ENCODE measurements at places on chromosomes 1 and 21.

- no peak for DNase-seq
Measured at GRCh38 chr1:59520827-59521418, 224.0 kb downstream of the FGGY start.

DNA sequence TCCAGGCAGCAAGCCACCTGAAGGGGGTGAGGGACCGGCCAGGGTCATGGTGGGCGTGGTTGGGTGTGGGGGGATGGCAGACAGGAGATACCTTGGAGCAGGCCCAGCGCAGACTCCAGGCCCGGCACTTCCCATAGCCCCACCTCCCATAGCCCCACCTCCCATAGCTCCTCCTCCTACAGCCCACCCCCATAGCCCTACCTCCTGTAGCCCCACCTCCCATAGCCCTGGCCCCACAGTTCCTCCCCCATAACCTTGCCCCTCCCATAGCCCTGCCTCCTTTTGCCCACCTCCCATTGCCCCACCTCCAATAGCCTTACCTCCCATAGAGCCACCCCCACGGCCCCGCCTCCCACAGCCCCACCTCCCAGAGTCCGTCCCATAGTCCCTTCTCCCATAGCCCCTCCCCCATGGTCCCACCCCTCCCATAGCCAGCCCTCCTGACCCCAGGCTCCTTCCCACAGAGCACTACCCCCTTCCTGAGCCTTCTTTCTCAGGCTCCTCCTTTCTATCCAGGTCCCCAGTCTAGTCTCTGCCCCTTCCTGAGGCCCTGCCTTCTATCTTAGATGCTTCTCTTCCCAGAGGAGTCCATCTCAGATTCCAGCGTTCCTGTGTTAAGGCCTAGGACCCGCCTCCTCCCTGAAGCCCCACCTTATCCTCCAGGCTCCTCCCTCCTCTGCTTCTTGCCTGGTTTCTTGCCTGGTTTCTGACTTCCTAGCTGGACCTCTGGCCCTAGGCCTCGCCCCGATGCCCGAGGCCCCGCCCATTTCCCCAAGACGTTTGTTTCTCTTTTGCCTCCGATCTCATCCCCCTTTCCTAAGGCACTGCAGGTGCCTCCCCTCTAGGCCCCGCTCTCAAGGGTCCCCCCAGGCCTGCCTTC, 46.8 kb downstream of the PTPRU start:
- DNase-seq: no peak

GRCh38 chr1:86567878-86568277, 21.0 kb downstream of the CLCA4 start:
- DNase-seq: no peak

- DNase-seq: no peak
Measured at GRCh38 chr21:26887251-26887650, 42.0 kb upstream of the ADAMTS1 start.

- no peak for DNase-seq
Measured at GRCh38 chr1:117665556-117666270, 59.9 kb downstream of the TENT5C start.

DNA sequence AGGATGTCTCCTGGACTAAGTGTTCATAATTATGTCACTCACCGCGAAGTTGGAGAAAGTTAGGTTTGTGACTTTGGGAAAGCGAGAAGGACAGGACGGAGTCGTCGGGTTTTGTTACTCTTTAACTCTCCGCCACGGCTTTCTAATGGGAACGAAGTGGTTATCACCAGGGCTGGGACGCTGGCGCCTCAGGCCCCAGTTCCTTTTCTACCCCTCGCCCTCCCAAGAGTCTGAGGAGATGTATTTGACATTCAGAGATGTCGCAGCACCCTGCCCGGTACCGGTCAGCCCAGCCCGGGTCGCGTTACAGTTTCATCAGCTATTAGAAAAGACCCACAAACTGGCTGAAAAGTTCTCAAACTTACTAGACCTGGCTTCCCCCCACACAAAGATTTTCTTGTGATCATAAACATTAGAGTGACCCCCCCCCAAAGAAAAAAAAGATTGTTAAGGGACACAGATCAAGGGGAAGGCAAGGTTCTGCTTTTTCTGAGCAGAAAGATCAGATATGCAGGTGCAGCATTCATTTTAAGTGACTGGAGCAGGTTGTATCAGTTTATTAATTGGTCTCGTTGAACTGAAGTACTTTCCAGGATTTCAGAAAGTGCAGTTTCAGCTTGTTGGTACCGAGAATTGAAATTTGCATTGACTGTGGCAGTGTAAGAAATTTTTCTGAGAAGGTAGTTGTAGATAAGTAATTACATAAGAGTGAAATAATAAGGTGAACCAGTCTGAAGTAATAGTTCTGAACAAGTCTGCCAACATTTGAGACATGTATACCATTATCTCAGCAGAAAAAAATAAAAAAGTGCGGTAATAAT, 859 bp upstream of the ZBTB18 start:
- no peak for DNase-seq

- DNase-seq: no peak
Measured at GRCh38 chr1:80250573-80251168, 1244.1 kb upstream of the ADGRL4 start.

DNA sequence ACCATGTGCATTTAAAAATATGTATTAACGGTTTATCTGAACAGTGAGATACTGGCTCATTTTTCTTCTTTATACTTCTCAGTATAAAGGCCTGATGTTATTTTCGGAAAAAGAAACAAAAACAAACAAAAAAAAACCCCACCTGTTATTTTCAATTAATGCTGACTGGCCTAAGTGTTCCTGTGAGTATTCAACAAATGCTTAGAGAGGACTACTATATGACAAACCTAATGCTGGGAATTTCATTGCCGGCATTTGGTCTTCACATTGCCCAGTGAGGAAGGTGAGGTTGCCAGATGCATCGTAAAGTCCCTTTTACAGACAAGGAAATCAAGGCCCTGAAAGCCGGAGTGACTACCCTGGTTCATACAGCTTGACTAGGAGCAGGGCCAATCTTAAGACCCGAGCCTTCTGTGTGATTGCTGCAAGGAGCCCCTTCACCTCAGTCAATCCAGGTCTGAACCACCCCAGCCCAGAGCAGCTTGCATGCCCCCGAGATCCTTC, 599 bp downstream of the MRPL24 start:
- DNase-seq: no peak

DNA sequence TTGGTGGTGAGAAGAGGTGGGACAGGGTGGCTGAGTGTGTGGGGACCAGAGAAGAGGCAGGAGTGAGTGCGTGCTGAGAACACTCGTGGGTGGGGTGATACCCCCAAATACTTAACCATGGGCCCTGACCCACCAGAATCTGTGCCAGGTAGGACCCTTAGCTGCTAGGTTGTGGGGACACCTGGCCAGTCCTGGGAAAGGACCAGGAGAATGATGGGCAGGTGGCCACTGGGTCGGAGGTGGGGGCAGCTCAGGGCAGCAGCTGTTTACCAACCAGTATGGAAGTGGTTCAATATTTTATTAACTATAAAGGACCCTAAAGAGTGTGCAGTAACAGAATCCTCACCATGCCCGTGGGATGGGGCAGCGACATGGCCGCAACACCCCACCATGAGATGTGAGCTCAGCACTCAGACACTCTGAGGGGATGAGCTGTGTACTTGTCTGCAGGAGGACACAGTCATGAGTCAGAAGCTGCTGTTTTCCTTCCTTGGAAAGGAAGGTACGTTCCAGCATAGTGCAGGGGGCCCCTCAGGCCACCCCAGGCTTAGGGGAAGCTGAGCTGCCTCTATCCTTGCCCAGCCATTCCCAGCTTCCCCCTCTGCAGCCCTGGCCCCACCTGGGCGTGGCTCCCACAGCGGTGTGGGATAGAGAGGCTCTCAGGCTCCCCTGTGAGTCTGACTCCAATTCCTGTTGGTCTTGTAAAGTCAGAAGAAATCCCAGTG, 25.4 kb downstream of the TEX35 start:
- no peak for DNase-seq

DNA sequence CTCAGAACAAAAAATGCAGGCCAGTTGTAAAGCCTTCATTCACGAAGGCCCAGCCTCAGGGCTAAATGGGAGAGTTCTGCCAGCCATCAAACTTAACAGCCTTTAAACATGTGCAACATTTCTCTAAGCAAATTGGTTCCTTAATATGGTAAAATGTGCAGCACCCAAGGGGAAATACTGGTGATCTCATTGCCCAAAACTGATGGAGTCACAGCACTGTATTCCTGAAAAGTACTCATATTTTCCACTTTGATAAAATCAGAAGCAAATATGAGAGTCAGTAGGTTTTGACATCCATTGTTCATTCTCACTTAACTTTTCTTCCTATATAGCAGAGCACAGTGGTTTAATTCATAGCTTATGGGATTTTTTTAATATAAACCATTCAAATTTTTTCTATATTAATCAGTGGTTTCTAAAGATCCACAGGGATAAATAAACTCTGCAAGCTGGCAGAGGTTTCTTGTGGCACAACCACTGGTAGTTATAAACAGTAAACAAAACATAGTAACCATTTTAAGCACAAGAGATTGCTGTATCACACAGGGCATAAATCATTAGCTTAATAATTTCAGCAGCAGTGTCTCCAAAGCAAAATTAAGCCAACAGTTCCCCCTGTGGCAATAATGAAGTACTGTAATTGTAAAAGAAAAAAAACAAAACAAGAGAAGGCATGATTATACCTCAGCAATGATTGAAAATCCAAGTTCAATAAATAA, 106.9 kb upstream of the LYPLAL1 start:
- no peak for DNase-seq

GRCh38 chr1:22473952-22474351, 22.3 kb downstream of the ZBTB40 start:
- DNase-seq: no peak

DNA sequence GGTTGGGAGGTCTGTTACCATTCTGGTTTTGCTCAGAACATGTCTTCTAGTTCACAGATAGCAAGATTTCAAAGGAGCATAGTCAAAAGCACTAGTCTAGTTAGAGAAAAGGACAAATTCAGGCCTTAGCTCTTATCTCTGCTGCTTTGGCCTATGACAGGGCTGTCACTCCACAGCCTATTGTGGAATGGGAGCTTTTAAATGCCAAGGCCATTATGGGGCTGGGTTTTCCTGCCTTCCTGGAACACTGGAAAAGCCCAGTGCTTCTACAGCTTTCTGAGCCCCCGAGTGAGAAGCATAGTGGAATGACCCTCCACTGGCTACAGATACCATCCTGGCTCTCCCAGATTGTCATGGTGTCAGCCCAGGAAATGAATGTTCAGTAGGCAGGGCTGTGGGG, 9.3 kb downstream of the MTFR1L start:
- DNase-seq: no peak

- no peak for DNase-seq
Measured at GRCh38 chr1:71676979-71677925, 596.4 kb upstream of the ZRANB2 start.

- DNase-seq: no peak
Measured at GRCh38 chr1:167206166-167206835, 14.4 kb upstream of the POU2F1 start.

DNA sequence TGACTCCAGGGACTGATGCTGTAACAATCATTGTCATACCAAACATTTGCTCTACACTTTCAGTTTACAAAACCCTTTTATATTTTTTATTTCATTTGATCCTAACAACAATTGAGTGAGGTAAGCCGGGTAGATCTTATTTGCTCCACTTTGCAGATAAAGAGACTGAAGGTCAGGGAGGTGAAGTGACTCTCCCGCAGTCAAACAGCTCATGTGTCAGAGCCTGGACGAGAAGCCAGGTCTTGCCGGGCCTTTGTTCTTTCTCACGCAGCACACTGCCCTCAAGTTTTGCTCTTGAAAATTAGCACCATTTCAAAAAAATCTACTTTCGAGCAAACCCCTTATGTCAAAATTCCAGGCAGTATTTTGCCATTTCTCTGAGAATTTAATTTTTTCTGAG, 65.2 kb downstream of the CD247 start:
- no peak for DNase-seq

DNA sequence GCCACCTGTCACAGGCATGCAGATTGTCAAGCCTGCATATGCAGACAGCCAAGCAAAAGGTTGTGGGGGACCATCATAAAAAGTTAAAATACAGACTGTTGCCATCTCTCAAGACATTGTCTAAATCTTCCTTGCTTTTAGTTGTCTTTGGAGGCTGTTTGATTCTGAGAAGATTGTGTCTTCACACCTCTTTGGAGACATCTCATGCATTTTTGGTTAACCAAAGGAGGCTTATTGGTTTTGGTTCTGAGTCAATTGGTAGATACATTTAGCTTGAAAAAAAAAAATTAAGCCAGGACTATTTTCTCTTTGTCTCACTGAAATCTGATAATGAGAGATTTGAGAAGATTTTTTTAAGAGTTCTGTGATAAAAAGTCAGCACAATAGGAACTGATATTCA, 217.6 kb downstream of the LYPLAL1 start:
- DNase-seq: no peak

- DNase-seq: no peak
Measured at GRCh38 chr1:38123356-38124135, 77.0 kb upstream of the POU3F1 start.

GRCh38 chr1:93447481-93448291, at the start of gene FNBP1L:
TSS of gene FNBP1L (plus strand) at chr1:93448118. CDS start at chr1:93448282, 164 bp downstream.
- DNase-seq: peak; percentile 56

GRCh38 chr1:192879406-192879805, 70.6 kb downstream of the RGS2 start:
- no peak for DNase-seq

GRCh38 chr1:27575840-27576331, 28.1 kb downstream of the AHDC1 start:
- no peak for DNase-seq

DNA sequence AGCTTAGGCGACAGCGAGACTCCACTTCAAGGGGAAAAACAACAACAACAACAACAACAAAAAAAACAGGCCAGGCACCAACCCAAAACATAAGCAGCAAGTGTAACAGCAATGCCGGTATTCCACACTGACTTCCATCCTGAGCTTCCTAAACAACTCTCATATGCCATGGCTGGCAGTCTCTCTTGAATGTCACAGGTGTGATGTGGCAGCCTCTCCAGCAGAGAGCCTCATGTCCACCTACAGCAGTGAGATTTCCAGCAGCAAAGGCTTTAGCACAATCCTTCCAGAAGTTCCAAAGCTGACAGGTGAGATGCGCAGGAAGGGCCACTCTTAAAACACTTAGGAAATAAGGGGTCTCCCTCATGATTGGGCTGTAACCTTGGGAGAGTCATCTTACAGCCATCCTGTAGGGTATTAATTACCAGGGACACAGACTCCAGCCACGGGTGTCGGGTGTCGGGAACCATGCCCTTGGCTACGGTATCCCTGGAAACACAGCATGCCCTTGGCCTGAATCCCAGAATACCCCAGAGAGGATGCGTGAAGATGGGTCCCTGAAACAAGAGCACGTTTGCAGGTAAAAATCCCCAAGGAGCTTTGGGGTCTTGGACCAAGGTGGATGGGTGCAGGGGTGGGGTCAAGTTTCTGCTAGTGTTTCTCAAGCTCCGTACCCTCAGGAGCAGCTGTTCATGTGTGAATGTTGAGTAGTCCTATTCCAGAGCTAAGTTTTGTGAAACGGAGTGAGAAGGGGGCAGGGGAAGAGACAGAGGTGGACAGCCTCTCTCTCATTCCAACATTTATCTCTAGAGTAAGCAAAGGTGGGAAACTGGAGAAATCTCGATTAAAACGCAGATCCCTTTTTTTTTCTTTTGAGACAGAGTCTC, 31.4 kb downstream of the CLSTN1 start:
- no peak for DNase-seq

DNA sequence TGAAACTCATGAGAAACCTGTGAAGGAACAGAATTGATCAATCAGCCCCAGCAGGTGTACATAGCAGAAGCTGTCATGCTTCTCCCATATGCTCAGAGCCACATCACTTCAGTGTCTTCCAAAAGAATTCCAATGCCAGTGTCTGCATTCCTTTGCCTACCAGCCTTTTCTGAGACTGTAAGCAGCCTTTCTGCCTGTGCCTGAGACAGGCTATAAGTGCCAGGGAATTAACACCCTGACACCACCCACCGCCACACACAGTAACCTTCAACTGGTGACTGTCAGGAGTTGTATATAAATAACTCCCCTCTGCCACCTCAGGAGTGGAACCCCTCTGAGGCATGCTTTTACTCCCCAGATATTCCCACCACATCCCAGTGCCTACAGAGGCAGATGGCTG, 38.1 kb upstream of the SLAMF9 start:
- DNase-seq: no peak

Data from cortex of kidney (tissue), 1 donor.